ENCODE measurements at places on chromosomes 16 and 17. TPM values are rescaled to one million over a fixed set of nuclear protein-coding genes. Genes with fewer than 3 reads are reported as not detected.

GRCh38 chr16:305916-306626, 23.1 kb downstream of the PDIA2 start:
- no peak for DNase-seq

- DNase-seq: no peak
Observed at GRCh38 chr16:3295783-3296182, 9.4 kb downstream of the TIGD7 start.

DNA sequence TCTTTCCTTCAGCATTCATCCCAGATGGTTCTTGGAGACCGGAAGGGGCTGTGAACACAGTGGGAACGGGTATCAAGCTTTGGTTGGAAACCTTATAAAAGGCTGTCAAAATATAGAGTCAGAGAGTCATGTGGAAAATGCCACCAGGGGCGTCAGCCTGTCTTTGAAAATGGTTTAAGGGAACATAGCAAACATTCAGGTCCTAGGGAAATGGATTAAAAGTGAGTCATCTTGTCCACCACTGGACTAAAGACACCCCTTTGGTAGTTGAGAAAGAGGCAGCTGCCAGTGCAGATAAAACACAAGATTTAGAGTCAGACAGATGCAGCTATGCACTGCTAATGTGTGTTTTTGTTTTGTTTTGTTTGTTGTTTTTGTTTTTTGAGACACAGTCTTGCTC, 47.8 kb upstream of the BCO1 start:
- DNase-seq: no peak

Gene SENP3
- 29.5 TPM for total RNA-seq

DNA sequence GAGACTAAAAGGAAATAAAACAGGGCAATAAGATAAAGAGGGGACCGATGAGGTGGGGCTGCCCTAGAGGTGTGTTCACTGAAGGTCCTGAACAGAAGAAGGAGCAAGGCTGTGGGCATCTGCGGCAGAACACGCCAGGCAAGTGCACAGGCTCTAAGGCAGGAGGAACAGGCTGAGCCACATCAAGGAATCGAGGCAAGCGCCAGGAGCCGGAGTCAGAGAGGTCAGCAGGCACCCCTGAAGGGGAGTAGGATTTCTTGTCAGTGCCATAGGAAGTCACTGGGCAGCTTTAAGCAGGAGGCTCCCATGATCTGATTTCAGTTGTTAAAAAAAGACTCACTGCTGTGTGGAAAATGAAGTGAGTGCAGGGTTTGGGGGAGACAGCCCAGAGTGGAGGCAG, 186.5 kb downstream of the KATNIP start:
- DNase-seq: no peak

Gene OR3A2
- 0.11 TPM for total RNA-seq

GRCh38 chr17:14748036-14748710, 447.3 kb downstream of the HS3ST3B1 start:
- no peak for DNase-seq

Gene MYO15B
- 43.0 TPM for total RNA-seq

DNA sequence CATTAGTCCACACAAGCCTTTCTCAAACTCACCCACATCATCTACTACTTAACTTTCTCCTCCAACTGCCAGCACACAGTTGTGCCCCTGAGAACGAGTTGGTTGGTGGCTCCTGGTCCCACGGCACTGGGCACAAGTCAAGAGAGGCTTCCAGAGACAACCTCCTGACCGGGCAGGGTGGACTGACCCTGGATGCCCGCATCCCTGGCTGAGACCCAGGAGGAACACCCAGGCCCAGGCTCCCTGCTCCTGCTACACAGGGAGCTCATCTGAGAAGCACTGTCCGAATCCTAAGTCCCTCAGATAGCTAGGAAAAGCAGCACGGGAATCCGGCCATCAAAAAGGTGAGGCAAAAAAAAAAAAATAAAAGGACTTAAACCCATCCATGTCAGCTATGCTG, 29.0 kb downstream of the WDR45B start:
- no peak for DNase-seq

DNA sequence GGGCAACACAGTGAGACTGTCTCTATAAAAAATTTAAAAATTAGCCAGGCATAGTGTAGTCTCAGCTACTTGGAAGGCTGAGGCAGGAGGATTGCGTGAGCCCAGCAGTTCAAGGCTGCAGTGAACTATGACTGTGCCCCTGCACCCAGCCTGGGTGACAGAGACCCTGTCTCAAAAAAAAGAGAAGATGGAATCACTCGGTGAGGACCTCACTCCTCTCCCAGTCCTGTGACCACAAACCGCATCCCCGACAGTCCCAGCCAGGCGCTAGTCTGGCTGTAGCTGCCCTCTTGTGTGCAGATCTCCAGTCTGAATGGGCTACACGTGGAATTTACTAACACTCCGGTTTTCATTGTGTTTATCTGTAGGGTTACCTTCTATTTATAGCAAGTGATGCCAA, 11.1 kb downstream of the DEXI start:
- no peak for DNase-seq

- no peak for DNase-seq
Observed at GRCh38 chr17:74866198-74866835, 6.5 kb downstream of the FDXR start.

DNA sequence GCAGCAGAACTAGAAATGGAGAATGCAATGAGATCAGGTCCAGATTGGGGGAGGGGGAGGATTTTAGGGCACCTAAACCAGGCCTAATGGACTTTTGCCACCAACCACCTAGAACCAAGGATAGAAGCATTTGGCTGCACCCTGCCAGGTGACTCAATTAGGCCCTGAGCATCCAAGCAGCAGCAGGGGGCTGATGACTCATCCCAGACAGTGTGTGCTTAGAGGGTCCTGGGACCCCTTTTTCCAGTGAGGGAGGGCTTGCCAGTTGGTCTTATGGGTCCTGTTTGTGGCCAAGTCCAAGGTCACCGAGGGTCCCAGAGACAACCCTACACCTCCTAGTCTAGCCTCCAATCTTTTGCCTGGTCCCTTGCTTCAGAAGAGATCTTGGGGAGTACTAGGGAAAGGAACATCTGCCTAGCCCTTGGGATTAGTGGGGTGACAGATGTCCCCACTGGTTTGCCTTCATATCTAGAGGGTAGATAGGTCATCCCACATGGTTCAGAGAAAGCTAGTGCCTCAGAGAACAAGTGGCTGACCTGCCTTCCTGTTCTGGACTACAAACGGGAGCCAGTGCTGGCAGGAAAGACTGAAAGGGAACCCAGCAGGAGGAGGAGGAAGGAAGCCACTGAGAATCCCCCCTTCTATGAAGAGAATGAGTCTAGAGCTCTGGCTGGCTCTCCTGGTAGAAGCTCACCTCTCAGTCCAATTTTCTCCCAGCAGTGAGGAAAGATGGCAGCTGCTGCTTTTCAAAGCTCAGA, 1.6 kb upstream of the TBKBP1 start:
- DNase-seq: no peak

Gene TBC1D3
- total RNA-seq: not detected

- DNase-seq: peak; percentile 57
Observed at GRCh38 chr17:75806822-75807500, 22.4 kb downstream of the UNK start.

- no peak for DNase-seq
Observed at GRCh38 chr17:74491626-74492025, 25.2 kb downstream of the CD300A start.

- DNase-seq: no peak
Observed at GRCh38 chr17:28040406-28040805, 2.1 kb upstream of the NLK start.

DNA sequence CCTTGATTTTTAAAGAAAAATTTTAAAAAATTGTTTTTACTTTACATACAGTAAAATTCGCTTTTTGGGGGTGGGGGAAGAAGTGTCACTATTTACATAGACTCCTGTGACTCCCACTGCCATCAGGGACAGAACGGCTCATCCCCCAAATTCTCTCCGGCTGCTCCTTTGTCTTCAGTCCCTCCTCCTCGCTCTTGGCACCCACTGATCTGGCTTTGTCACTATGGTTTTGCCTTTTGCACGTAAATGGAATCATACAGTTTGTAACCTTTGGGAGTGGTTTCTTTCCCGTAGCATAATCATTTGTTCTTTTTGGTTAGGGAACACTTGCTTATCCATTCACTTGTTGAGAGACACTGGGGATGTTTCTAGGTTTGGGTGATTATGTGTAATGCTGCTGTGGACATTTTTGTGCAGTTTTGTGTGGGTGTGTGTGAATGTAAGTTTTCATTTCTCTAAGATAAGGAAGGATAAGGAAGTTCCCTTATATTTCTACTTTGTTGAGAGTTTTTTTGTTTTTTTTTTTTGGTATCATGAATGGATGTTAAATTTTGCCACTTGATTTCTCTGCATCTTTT, 27.4 kb downstream of the RAB11FIP4 start:
- DNase-seq: no peak

GRCh38 chr16:63442246-63442645, 1406.0 kb upstream of the CDH8 start:
- no peak for DNase-seq

- DNase-seq: no peak
Observed at GRCh38 chr16:30399435-30400186, 4.4 kb downstream of the ZNF48 start.

DNA sequence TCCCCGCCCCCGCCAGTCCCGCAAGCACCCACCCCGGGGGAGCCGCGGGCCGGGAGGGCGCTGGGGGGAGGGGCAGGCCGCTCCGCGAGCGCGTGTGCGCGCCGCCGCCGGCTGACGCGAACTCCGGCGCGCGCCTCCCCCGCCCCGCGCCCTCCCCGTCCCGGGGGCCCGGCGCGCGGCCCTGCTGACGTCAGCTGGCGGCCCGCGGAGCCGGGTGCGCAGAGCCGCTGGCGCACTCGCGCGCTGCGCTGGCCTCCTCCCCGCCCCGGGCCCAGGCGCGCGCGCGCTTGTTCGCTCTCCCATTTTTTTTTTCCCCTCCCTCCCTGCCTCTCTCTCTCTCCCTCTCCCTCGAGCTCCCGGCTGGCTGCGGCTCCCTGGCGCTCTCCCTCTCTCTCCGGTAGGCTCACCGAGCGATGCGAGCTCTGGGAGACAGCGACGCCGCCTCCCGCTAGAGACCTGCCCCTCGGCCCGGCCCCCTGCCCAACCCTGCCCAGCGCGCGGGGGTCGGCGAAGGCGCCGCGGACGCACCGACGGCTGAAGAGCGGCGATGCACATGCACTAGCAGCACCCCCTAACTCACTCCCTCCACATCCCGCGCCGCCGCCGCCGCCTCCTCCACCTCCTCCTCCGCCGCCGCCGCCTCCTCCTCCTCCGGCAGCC, at the start of gene GNAO1:
Gene GNAO1, plus strand, starts transcription at position 334 of the 660 bp plus-strand sequence. CDS start 747 bp downstream, outside the sequence.
- peak; percentile 81 for DNase-seq

Gene MFSD6L
- total RNA-seq: not detected

Gene CPHXL2
- not detected for total RNA-seq

DNA sequence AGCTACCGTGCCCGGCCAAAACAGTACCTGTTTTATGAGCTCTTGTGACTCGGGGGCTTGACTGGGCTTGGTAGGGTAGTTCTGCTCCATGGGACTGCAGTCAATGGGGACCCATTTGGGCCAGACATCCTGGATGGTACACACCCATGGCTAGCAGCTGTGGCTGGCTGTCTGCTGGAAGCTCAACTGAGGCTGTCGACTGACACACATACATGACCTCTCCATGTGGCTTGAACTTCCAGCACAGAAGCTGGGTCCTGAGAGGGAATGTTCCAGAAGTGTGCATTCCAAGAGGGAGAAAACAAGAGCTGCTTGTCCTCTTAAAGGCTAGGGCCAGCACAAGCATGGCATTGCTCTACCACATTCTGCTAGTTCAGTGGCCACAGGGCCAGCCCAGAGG, 14.9 kb upstream of the NKD1 start:
- DNase-seq: no peak

Gene ALOX12
- not detected for total RNA-seq

Gene MYH2
- 0.33 TPM for total RNA-seq

DNA sequence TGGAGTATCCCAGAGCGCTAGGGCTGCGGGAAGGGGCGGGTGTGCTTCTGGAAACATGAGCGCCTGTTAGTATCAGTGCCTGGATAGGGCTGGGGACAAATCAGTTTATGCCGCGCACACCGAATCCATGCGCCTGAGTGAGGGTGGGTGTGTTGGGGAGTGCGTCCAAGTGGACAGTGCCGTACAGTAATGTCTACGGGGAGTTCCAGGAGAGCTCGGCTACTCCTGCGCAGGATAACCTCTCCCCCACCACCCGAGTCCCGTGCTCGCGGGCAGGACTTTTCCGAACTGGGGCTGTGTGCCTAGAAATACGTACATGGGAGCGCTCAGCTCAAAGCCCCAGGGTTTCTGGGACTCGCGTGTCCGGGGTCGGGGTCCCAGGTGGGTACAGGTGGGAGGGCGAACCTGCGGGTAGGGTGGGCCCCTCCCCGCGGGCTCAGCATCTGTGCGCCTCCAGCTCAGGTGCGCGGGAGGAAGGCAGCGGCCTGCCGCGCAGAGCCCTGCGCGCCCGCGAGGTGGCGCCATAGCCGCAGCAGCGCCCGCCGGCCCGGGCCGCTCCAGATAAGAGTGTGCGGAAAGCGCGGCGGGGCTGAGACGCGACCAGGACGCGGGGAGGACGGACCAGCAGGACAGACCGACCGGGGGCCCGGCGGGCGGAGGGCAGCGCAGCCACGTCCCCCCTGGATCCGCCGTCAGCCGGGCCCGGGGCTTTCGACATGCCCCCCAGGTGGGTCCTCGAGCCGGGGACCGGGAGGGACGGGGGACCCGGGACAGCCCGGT, at the start of gene HIC1:
Gene HIC1, plus strand, starts transcription at position 592 of the 780 bp plus-strand sequence. CDS start 1,588 bp downstream, outside the sequence.
- DNase-seq: peak; percentile 83

All from left ventricle myocardium inferior (tissue), 1 donor.